ENCODE measurements at places on chromosomes 4 and X. TPM values are rescaled to one million over a fixed set of nuclear protein-coding genes. Genes with fewer than 3 reads are reported as not detected.

- DNase-seq, result no peak
Observed at GRCh38 chr4:108359130-108359985, 190.6 kb upstream of the LEF1 start.

DNA sequence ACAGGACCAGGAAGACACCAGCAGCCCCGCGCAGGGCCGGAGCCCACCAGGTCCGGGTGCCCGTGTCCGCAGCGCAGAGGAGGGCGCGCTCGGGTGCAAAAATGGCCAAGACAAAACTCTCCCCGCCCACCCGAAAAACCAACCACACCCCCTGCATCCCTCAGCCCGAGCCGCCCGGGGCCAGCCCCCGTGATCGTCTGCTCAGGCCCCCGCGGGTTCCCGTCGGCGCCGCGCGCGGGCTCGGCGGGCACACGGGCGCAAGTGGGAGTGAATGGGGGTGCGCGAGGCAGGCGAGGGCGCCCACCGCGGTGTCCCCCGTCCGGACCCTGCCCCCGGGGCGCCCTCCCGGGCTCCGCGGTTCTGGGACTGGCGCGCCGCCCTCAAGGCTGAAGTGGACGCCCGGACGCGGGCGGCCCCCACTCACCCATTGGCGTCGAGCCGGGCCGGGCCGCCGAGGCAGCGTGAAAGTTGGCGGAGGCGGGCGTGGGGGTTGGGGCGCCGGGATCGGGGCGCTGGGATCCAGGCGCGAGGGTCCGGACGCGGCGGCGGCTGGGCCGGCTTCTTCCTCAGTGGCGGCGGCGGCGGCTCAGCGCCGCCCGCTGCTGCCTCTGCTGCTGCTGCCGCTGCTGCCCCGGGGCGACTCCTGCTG, 393 bp downstream of the SH3KBP1 start:
- DNase-seq, result no peak

DNA sequence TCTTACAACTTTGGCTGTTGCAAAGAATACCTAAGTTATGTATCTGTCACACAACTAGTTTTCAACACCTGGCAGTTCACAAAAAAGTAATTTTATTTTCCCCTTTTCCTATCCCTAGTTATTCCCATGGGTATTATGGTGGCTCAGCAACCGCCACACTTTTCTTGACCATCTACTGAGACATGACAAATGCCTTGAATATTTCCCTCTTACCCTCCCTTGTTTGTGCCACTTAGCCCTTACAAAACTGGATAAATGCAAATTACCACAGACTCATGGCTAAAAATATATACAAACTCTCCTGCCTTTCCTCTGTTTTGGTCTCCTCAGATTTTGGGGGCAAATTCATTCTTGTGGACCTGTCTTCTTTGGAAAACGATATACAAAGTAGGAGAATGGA, 72.1 kb downstream of the AMOT start:
- DNase-seq, result no peak

GRCh38 chr4:122722256-122722655, 10.2 kb upstream of the BBS12 start:
- DNase-seq, result no peak

DNA sequence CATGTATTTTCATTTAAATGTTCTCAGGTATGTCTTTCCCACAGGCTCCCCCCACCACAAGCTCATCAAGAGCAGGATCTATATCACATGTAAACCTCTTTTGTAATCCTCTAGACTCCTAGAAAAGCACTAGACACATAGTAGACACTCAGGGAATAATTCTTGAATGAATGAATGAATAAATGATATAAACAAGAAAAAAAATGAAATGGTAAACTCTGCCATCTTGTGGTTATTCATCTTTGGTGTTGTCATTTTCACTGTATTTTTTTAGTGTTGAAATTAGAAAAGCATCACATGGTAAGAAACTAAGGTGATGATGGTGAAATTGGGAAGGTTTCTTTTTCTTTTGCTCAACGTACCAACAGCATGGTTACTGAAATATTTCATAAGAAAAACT, 34.2 kb upstream of the C1GALT1C1 start:
- no peak for DNase-seq

GRCh38 chr4:26454961-26455360, 35.3 kb downstream of the CCKAR start:
- DNase-seq, result no peak

GRCh38 chrX:150967786-150968185, 15.3 kb upstream of the HMGB3 start:
- no peak for DNase-seq

DNA sequence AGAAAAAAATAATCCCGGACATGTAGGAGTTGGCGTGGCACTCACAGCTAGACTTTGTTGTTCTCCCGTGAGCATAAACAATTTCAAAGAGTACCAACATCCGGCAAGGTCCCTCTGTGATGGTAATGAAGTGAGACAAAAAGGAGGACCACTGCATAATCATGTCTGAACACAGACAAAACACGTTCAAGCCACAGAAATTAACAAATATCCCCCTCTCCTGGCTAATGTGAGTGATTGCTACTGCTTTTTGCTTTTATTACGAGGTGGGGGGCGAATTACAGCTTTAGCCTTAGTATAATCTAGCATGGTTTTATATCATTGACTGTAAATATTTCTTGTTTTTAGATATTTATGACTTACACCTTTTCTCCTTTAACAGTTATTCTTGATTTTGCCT, 118.5 kb downstream of the PLS3 start:
- DNase-seq, result no peak

DNA sequence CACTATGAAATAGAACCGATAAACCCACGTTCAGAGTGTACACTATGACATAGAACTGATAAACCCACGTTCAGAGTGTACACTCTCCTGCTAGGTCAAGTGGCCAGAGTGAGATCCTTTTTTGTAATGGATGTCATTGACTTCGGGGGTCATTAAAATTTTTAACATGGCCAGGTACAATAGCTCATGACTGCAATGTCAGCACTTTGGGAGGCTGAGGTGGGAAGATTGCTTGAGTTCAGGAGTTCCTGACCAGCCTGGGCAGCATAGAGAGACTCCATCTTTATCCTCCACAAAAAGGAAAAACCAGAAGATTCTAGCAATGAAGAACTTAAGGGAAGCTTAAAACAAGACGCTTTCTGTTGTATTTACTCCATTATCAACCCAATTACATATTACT, 439.7 kb upstream of the FRG1 start:
- DNase-seq, result no peak

DNA sequence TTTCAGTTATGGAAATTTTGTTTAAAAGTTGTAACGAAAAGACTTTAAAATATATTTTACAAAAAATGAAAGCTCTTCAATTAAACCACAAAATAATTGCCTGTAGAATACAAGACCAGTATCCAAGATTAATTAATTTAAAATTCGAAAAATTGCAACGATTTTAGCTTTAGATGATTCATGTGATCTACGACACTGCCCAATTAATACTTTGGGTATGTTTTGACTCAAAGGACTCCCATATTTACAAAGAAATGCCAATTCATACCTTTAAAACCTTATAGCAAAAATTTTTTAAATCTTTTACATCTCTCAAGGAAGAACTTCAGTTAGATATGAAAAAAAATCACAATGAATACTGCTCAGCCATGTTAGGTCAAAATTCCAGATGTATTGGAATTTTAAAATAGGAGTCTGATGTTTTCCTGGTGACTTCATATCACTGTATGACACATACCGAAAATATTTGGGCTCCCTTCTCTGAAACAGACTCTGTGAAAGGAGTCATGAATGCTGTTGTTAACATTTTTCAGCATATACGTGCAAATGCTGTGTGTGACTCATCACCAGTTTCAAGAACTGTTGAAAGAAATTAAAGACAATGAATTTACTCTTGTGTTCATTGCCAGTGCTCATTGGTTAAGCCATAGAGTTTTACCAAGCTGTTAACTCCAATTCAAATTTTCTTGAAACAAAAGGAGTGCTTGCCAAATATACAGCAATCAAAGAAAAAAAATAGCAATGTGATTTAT, 13.8 kb upstream of the SMS start:
- no peak for DNase-seq

GRCh38 chr4:5157791-5158770, 106.8 kb downstream of the STK32B start:
- DNase-seq, result no peak

DNA sequence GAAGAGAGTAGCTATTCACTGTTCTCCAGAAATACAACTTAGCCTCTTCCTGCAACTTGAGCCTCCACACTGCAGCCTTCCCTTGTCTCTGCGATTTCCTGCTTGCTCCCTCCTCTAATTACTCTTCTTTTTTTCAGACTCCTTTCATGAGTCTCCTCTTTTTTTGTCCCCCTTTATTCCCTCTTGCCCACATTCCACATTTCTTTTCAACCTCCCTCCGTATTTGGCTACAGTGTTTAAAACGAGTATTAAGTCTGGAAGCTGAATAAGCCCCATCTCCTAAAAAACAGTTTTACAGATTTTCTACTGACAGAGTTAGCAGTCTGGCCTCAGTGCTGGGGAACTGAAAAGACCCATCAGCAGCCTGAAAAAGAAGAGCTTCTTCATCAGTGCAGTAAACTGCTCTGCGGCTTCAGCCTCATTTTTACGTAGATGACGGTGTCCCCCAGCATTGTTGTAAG, 141.5 kb downstream of the TENM3 start:
- DNase-seq, result no peak

- peak; percentile 34 for DNase-seq
Observed at GRCh38 chr4:55609393-55609866, 17.4 kb upstream of the PDCL2 start.

- DNase-seq, result no peak
Observed at GRCh38 chr4:159267869-159268285, 165.0 kb downstream of the RAPGEF2 start.

DNA sequence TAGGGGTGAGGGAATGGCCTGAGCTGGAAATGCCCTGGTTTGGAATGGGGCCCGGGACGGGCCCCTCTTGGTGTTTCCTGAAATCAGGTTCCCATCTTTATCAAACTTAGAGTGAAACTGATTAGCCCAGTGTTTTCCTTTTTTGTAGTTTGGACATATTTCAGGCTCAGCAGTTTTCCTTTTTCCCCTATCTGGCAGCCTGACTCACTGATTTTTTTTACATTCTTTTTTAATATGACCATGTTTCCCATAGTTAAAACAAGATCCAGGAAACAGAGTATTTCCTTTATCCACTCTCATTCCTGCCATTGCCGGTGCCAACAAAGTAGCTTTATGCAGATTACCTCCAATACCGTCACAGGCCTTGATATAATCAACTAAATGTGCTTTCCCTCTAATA, 20.5 kb upstream of the C4orf17 start:
- no peak for DNase-seq

- no peak for DNase-seq
Observed at GRCh38 chr4:94941706-94942105, 184.0 kb downstream of the BMPR1B start.

DNA sequence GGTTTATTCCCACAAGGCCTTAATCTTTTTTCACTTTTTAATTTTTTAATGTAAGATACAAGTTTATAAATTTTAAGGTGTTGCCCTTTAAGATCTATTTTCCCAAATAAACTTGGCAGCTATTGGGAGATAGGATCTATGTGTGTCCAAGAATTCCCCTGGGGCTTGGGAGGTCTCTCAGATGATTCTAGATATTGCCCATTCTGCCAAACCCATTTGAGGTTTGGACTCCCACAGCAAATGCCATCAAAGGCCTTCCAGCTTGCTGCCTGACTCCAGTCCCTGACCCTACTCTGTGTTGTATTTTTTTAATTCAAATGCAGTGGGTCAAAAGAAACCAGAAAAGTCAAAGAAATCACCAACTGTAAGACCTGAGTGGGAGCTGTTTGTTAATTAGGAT, 120.0 kb upstream of the CHRDL1 start:
- no peak for DNase-seq

DNA sequence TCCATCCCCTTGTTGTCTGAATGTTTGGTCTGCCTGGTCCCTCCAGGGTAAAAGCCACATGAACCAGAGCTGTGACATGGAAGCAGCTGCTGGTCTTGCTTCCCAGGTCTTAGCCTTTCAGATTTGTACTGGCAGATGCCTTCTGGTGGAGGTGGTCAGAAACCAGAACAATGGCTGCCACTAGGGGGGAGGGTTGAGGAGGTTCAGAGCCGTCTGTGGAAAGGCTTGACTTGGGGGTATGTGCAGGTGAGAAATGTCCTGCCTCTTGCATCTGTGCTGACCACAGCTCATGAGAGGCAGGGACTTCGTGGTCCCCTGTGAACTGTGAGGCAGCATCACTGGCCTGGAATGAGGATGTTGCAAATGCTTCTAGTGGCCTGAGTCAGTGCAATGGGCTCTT, 144.2 kb upstream of the WDR1 start:
- no peak for DNase-seq

DNA sequence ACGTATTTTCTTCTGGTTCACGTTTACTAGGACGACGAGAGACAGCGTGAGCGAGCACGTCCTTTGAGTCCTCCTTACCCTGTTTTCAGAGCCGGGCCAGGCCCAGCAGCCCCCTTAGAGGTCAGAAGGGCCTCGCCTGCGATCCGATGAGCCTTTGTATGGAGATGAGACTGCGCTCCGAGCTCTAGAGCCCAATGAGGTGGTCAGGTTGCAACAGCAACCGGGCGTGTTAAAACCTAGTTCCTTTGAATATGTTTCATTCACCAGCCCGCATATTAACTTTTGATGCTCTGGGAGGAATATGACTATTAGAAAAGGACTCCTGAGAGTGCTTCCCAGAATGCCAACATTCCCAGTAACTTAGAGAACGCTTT, 55.6 kb upstream of the TADA2B start:
- no peak for DNase-seq

DNA sequence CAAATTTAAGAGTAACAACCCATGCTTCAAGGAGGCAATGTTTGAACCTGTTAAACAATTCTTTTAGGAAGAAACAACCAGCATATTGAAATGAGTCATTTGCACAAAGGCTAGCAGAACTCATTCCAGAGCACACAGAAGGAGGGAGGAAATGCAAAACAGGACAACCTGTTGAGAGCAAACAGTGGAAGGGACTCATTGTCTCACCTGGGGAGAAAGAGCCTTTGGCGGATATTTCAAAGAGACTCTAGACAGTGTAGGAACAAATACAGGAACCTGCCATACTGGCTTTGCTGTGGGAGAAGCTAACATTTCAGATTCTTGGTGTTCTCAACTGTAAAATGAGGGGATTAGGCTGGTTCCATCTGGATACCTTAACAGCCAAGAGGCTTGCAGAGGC, 14.8 kb upstream of the RASGEF1B start:
- no peak for DNase-seq

Gene PNCK
- total RNA-seq, result 5.2 TPM

Gene RAB33A
- not detected for total RNA-seq

Gene LRAT
- 0.84 TPM for total RNA-seq

Gene ATOH1
- total RNA-seq, result not detected

Gene NEUROG2
- total RNA-seq, result not detected

Gene PCDH11X
- total RNA-seq, result 3.1 TPM

Gene FHIP1A
- total RNA-seq, result 28.4 TPM

Gene TREX2
- 6.1 TPM for total RNA-seq

Gene SLC9B1
- total RNA-seq, result 0.46 TPM

Measured in upper lobe of left lung (tissue), 6 donors.